Endothelial cell of coronary artery (primary cell): ENCODE measurements at places on chromosomes 3 and 15. TPM values are rescaled to one million over a fixed set of nuclear protein-coding genes. Genes with fewer than 3 reads are reported as not detected.

HYKK gene
- 0.72 and 0.94 TPM in 2 replicates for total RNA-seq

GOLGA8J gene
- total RNA-seq: 0.09 TPM in 1 of 2 replicates, not detected in the other

SLC28A2 gene
- total RNA-seq: not detected in 2 replicates

PCLAF gene
- total RNA-seq: 8.1 and 13.5 TPM in 2 replicates

SCAANT1 gene
- 1.2 TPM in 1 of 2 replicates, not detected in the other for total RNA-seq

CSPG5 gene
- 0.45 and 0.47 TPM in 2 replicates for total RNA-seq

GPR176 gene
- total RNA-seq: 26.5 and 57.8 TPM in 2 replicates

MAP6D1 gene
- total RNA-seq: 0.75 and 1.2 TPM in 2 replicates

GABRB3 gene
- under 0.01 TPM in 1 of 2 replicates, not detected in the other for total RNA-seq

CHRNA3 gene
- total RNA-seq: not detected in 2 replicates

HRG gene
- not detected in 2 replicates for total RNA-seq
